ENCODE measurements at places on chromosomes 6 and 20. TPM values are rescaled to one million over a fixed set of nuclear protein-coding genes. Genes with fewer than 3 reads are reported as not detected.

KIFC1 gene
- 0.59 TPM for total RNA-seq

SLC17A2 gene
- not detected for total RNA-seq

C20orf141 gene
- not detected for total RNA-seq

TRAPPC3L gene
- not detected for total RNA-seq

ANKRD66 gene
- total RNA-seq, result not detected

POLR1C gene
- 13.5 TPM for total RNA-seq

CASS4 gene
- 2.0 TPM for total RNA-seq

RREB1 gene
- 25.5 TPM for total RNA-seq

SGK2 gene
- total RNA-seq, result 0.90 TPM

DNA sequence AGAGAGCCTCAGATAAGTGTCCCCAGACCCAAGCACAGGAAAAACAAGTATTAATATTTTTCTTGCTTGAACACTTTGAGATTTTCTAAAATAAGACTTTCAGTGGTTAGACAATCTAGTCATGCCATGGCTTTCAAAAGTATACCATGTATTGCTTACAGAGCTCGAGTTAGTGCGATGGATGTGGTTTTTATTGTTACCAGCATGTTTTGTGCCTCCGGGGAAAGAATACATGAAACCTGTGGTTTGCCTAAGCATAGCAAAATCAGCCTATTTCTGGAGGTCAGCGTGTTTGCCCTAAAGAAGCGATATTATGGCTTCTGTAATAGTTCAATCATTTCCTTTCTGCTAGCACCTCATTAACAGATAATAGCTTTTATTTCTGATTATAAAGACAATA lies 21.6 kb downstream of the RIN2 start:
- H3K27ac ChIP-seq, result peak overlapping the region; percentile 55
- no peak for DNase-seq
- H3K27me3 ChIP-seq, result no peaks in the 10 kb centered on the region
- H3K36me3 ChIP-seq, result no peaks in the 10 kb centered on the region

DNA sequence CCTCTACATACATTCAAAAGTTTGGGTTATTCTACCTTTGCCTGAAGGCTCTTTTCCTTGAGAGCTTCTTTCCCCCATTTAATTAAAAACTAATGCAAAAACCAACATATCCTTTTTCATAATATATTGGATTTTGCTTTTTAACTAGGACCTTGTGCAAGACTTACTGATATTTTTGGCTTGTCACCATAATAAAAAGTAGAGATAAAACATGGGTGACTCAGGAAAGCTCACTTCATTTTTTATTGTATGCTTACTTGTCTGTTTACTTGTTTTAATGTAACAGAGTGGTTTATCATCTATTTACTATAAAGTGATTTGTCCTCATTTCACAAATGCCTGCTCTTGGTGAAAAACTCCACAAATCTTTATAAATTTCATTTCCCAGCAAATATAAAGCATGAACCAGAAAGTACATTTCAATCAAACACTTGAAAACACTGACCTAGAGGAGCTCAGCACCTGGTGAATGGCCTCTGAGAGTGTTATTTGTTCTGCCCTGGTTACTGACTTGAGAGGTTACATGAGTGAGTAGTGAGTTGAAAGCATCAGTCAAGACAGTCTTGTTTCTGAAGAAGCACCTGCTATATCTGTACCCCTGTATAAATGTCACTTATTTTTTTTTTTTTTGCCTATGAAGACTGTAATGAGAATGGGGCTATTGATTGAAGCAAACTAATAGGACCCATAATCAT lies 20.8 kb downstream of the ADGRG6 start:
- H3K27ac ChIP-seq, result no peak overlapping the region
- no peak overlapping the region for H3K4me3 ChIP-seq
- DNase-seq, result no peak
- H3K4me1 ChIP-seq, result no peaks in the 10 kb centered on the region

DNA sequence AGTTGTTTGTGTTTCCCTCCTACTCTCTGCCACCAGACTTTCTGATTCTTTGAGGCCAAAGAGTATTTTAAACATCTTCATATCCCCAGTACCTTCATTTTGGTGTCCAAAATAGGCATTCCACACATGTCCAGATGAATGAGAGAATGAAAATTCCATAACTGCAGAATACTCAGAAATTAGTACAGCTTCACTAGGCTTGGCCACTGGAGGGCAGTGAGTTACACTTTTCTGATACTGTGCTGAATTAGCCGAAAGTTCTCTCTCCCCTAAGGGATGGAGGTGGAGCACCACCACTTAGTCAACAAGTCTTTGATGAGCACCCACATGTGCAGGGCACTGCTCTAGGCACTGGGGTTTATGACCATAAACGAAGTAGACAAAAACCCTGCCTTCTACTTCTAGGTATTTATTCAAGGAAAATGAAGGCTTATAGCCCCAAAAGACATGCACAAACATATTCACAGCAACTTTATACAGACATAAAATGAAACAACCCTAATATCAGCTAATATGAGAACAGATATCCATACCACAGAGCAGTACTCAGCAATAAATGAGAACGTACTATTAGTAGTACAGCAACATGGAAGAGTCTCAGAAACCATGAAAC lies 46.1 kb upstream of the TMEM217 start:
- H3K4me3 ChIP-seq, result no peak overlapping the region
- H3K36me3 ChIP-seq, result peaks cover 9% of the 10 kb centered on the region
- DNase-seq, result no peak
- no peak overlapping the region for H3K27ac ChIP-seq

- H3K4me3 ChIP-seq, result no peak overlapping the region
- DNase-seq, result no peak
- no peaks in the 10 kb centered on the region for H3K4me1 ChIP-seq
- H3K27ac ChIP-seq, result no peak overlapping the region
Measured at GRCh38 chr6:99305021-99305554, 44.4 kb downstream of the FAXC start.

DNA sequence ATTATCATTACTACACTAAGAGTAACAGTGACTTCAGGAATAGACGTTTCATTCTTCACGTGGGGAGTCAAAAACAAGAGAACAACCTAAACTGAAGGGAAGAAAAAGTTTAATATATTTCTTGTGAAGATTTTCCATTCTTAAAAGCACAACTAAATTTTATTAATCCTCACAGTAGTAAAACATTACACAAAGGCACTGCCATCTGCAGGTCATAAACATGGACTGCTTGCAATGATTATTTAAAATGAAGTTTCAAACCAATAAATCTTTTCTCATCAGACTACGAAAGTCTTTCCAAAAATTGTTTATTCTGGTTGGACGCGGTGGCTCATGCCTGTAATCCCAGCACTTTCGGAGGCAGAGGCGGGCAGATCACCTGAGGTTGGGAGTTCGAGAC lies 2.6 kb downstream of the NCOA5 start:
- no peaks in the 10 kb centered on the region for H3K27me3 ChIP-seq
- H3K27ac ChIP-seq, result no peak overlapping the region
- H3K36me3 ChIP-seq, result no peaks in the 10 kb centered on the region
- no peak for DNase-seq
- H3K4me1 ChIP-seq, result no peaks in the 10 kb centered on the region
- H3K4me3 ChIP-seq, result no peak overlapping the region

GRCh38 chr6:129114636-129115391 lies 231.9 kb downstream of the LAMA2 start:
- peaks cover 61% of the 10 kb centered on the region for H3K4me1 ChIP-seq
- H3K36me3 ChIP-seq, result no peaks in the 10 kb centered on the region
- H3K27ac ChIP-seq, result peak overlapping the region; percentile 54
- no peak overlapping the region for H3K4me3 ChIP-seq
- no peak for DNase-seq

DNA sequence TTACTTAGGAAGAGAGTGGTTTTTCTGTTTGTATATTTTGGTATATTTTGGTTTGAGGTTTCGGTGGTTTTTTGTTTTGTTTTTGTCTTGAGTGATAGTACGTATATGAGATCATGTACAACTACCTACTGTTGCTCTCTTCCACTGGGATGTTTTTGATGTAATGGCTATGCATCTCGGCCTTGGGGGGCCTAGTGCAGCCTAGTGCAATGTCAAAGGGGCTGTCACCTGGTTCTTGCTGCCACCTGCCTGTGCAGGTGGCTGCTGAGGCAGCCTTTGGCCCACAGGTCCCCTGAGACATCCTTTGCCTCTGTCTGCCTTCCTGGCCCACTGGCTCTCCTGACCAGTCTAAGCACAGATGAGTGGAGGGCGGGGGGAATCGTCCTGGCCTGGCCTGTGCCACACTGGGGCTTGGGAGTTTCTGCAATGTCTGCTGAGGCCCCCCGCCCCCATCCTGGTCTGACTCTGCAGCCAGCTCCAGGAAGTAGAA lies 546.6 kb downstream of the CD83 start:
- H3K27ac ChIP-seq, result no peak overlapping the region
- no peak overlapping the region for H3K4me3 ChIP-seq
- H3K27me3 ChIP-seq, result no peaks in the 10 kb centered on the region
- H3K36me3 ChIP-seq, result no peaks in the 10 kb centered on the region
- H3K4me1 ChIP-seq, result no peaks in the 10 kb centered on the region
- DNase-seq, result no peak

- no peaks in the 10 kb centered on the region for H3K4me1 ChIP-seq
- no peak overlapping the region for H3K27ac ChIP-seq
- no peaks in the 10 kb centered on the region for H3K36me3 ChIP-seq
- no peaks in the 10 kb centered on the region for H3K27me3 ChIP-seq
Measured at GRCh38 chr6:137676888-137677287, 182.7 kb upstream of the OLIG3 start.

- peaks cover 26% of the 10 kb centered on the region for H3K27me3 ChIP-seq
- peaks cover 9% of the 10 kb centered on the region for H3K36me3 ChIP-seq
- no peak overlapping the region for H3K27ac ChIP-seq
- no peak for DNase-seq
Measured at GRCh38 chr20:63293456-63293855, 470 bp downstream of the COL20A1 start.

- H3K4me1 ChIP-seq, result no peaks in the 10 kb centered on the region
- DNase-seq, result no peak
- H3K27ac ChIP-seq, result no peak overlapping the region
- no peaks in the 10 kb centered on the region for H3K27me3 ChIP-seq
- no peak overlapping the region for H3K4me3 ChIP-seq
- H3K36me3 ChIP-seq, result no peaks in the 10 kb centered on the region
Measured at GRCh38 chr20:54267483-54268003, 59.7 kb downstream of the PFDN4 start.

DNA sequence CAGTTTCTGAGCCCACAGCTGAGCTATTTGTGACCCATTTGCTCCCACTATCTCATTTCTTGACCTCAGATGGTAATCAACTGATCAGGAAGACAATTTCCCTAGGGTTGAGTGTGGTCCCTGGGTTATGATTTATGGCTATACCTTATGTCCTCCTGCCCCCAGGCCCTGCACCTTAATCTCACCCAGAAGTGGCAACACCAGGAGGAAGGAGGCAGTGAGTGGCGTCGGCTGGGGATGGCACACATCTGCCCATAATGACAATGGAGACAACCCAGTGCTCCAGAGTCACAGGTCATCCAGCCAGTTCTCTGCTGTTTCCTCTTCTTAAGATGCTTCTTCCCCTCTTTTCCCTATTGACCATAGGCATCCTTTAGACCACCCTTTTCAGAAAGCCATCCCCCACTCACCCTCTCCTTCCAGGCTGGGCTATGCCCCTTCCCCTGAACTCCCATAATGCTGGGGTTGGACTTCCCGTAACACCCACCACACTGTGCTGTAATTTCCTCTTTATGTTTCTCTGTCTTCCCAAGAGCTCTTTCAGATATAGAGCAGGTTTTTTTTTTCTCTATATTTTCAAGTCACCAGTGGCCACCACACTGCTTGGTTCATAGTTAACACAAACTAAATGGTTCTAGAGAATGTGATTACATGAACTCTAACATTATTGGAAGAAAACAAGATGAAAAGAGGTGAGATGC lies 8.0 kb downstream of the TRIM10 start:
- H3K27me3 ChIP-seq, result no peaks in the 10 kb centered on the region
- H3K27ac ChIP-seq, result no peak overlapping the region
- no peak for DNase-seq

DNA sequence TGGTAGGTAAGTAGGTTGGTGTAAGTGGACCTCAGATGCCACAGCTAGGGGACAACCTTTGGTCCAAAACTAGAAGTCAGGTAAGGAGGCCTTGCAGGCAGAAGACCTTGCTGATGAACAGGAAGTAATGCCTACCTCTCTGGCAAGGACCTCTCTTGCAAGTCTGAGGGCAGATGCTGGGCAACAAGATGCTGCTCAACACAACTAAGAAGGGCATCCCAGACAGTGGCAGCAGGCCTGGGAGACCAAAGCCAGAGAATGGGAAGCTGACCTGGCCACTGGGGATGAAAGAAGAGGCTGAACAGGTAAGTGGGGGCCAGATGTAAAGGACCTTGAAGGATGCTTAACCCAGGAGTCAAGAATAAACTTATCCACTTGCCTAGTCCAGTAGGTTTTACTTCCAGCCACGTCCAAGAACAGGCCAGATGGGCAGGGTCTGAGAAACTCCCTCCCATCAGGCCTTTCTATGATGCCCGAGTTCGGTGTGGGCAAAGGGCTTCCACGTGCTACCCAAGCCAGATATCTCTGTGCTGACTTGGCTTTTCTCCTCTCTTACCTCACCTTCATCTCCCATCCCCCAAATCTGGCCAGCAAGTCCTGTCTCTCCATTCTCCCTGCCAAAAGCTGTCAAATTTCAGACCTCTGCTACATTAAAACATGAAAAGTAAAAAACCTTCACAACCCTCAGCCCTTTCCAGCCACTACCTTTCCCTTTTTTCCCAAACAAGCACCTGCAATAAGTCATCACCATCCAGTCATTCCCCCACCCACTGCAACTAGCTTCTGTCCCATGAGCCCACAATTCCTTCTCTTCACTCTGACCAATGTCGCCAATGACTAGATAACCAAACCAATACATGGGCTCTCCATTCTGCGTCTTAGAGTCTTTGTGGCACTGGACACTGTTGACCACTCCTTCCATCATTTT lies 11.5 kb upstream of the PLCG1 start:
- no peak for DNase-seq
- no peak overlapping the region for H3K27ac ChIP-seq
- no peaks in the 10 kb centered on the region for H3K4me1 ChIP-seq
- H3K4me3 ChIP-seq, result no peak overlapping the region

- H3K4me1 ChIP-seq, result no peaks in the 10 kb centered on the region
- peaks cover 60% of the 10 kb centered on the region for H3K36me3 ChIP-seq
- DNase-seq, result no peak
- H3K27me3 ChIP-seq, result no peaks in the 10 kb centered on the region
- H3K4me3 ChIP-seq, result no peak overlapping the region
- H3K27ac ChIP-seq, result no peak overlapping the region
Measured at GRCh38 chr20:23367770-23368169, 5.8 kb downstream of the GZF1 start.

Data from right atrium auricular region (tissue), 2 donors.